Neural crest cell (in vitro differentiated cells): ENCODE measurements at places on chromosomes 5 and 9. TPM values are rescaled to one million over a fixed set of nuclear protein-coding genes. Genes with fewer than 3 reads are reported as not detected.

DNA sequence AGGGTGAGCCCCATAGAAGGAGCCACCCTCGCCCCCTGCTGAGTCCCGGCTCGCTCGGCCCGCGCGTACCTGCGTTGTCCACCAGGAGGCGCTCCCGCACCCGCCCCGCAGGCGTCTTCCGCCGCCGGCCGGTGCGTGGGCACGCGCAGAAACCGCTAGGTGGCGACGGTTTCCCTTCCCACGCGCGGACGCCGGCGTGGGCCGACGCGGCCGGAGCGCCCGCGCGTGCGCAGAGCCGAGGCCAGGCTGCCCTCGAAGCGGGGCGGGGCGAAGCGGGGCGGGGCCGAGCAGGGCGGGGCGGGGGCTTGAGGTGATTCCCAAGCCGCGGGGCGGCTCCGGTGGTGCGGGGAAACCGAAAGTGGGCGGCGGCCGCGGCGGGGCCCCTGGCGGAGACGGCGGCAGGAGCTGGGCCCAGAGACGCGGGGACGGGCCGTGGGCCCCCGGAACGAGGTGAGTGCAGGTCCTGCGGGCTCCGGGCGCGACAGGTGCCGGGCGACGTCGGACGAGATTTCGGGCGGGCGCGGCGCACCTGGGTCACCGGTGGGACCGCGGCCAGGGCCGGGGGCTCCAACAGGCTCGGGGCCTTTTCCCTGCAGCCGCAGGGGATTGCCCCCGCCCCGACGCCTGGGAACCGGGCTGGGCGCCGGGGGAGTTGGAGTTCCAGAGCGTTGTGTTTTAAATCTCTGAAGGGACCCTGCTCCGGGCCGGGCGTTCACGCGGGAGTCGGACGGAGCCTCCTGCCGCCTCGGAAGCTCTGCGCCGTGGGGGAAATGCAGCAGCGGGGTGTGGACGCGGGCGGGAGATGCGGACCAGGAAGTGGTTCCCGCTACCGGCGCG lies at the start of gene TDRD7:
TDRD7 (plus strand) TSS at position 308 of the 837 bp plus-strand sequence. CDS start 16,370 bp downstream, outside the sequence.
- peak; percentile 79 for DNase-seq

DNA sequence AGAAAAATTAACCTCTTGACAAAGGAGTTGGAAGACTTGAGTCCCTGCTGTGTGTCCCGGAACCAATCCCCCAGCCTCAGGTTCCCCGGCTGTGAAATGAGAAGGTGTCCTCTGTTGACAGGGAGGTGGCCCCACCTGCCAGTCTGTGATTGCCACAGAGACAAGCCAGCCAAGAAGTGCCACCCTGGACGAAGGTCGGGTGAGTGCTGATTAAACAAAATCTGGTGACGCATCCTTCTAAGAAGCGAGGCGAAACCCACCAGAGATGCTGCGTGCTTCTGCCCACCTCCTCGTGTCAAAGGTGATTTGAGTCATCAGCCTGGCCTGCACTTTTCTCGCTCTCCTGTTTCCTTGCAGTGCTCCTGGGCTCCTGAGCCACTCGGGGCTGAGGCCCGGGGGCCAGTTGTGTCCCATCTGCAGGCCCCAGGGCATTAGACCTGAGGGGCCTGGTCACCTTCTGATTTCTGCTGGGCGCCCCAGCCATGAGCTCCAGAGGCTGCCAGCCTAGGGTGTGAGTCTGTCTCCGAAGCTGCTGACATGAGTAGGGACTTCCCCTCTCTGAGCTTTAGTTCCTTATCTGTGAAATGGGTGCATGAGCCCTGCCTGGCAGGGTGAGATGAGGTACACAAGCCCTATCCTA lies 28.7 kb downstream of the NEK6 start:
- DNase-seq = no peak

- no peak for DNase-seq
Measured at GRCh38 chr5:32562843-32563242, 22.5 kb upstream of the SUB1 start.

C5orf58 gene
- total RNA-seq = not detected in 2 replicates

DMRT3 gene
- total RNA-seq = not detected in 2 replicates

- DNase-seq = no peak
Measured at GRCh38 chr9:19148187-19148586, 20.9 kb upstream of the PLIN2 start.

DNA sequence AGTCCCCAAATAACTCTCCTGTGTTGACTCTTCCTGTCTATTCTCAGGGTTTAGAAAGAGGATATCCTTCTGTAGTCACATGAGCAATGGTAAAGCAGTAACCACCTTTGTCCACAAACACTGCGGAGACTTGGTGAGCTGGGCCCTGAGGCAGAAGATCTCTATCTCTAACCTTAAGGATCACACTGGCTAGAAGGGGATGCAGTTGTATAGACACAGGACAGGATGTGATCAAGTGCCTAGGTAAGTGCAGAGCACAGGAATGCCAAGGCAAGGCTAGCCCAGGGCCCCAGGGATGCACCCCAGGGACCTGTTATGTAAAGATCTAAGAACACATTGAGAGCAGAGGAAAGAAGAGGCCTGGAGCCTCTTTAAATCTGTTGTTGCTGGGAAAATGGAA lies 610.5 kb downstream of the IRX1 start:
- no peak for DNase-seq

DNA sequence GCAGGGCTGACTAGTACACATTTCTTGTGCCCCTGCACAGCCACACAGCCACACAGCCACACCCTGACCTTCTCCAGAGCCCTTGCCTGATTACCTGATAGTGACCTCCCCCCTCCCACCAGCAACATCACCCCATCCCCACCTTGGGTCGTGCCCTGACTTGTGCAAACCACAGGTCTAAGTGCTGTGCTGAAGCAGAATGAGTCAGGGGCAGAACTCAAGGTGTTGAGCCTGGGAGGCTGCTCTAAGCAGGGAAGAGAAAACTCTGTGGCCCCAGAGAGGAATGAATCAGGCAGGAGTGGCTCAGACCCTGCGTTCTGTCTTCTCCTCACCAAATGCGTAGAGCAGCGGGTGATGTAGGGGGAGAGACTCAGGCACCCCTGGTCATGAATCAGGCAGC lies 24.3 kb upstream of the FAT2 start:
- no peak for DNase-seq

DNA sequence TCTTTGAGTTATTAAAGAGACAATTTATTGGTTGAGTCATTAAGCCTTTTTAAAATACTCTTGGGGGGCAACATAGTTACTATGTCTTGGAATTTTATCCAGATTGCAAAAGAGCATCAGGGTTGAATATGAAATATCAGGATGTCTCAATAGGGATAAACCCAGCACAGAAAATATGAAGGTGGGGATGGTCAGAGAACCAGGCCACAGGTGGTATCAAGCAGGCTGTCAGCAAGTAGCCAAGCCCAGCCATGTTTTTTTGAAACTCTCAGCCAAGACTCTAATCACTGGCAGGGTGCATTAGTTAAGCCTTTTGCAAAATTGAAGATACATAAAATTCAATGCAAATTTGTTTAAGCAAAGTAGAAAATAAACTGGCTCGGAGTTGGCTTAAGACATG lies 468.9 kb downstream of the DTWD2 start:
- DNase-seq = no peak

PCDHA5 gene
- 1.3 and 1.4 TPM in 2 replicates for total RNA-seq

PCDHGB5 gene
- 0.91 and 1.5 TPM in 2 replicates for total RNA-seq

LHX2 gene
- total RNA-seq = 0.19 TPM in 1 of 2 replicates, not detected in the other

DNA sequence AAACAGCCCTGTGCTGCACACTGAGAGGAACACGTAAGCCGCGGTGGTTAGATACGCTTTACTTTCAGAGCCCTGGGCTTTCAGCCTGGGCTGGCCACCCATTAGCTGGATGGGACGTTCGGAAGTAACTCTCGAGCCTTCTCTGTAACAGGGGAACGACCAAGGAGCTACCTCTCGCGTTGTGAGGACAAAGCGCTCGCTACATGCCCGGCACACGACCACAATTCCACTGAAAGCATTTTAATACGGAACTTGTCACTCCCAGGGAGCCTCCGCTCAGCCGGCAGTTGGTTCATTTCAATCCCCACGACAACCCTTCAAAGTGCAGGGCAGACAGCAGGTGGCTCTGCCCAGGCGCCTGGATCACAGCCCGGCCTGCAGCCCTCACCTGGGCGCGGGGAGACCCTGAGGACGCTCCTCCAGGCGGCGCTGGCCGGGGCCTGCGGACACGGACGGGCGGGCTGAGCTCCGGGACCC lies 368 bp downstream of the SURF1 start:
- no peak for DNase-seq
